Left cardiac atrium (tissue), 4 donors: ENCODE measurements at places on chromosomes 2 and 18.

DNA sequence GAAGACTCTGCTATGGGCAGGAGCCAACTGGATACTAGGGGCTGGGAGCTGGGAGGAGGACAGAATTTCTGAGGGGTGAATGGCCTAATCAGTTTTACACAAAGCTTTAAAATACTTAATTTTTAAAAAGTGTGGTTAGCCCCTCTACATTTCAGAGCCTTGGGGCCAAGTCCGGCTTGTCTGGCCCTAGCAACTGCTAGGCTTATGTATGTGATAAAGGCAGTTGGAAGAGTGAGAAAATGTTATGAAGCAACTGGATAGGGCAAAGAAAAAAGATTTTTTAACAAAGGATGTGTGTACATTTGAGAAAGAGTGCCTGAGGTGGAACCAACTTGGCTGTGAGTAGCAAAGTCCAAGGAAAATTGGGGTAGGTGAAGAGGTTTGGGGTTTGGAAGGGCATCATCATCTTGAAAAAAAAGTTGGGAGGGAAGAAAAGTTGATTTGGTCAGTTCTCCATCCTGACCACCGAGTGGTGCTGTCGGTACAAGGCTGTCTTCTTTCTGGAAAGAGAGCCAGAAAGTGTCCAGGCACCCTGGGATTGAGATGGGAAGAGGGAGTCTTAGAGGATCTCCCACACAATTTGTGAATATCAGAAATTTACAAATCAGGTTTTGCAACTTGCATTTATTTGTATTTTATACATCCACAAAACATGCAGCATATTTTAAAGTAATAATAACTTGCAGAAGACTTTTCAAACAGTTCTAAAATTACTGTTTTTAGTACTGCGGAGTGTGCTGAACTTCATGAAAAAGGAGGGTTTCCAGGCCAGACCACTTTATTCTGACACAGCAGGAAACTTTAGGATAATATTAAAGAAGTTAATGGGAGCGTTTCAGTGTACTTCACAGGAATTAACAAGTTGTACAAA, 10.5 kb upstream of the CDK15 start:
- DNase-seq: peak; percentile 30

DNA sequence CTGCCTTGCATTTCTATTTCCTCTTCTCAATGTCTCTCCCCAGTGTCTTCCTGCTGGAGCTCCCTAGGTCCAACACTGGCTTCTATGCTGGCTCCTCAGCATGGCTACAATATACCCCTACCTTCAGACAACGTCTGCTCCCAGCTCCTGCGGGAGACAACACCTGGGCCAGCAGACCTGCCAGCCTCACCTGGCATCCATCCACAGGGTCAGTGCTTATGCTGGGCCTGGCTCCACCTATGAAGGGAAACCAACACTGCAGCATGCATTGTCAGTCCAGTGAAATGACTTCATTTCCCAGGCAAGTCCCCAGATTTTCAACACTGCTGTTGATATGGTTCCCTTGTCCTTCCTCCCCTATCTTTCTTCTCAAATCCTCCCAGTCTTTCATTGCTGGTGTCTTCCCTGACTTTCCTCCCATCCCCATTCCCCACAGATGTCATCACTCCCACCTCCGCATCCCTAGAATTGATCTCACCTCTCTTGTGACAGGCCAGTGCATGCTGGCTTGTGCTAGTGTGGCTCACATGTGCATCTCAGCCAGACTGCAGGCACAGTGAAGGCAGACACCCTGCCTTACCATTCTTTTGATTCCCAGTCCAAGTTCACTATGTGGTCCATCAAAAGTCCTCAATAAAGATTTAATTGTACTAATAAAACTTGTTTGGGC, 98.0 kb downstream of the MYO5B start:
- DNase-seq: no peak

GRCh38 chr18:80244956-80245730, 2.2 kb downstream of the PARD6G start:
- no peak for DNase-seq

DNA sequence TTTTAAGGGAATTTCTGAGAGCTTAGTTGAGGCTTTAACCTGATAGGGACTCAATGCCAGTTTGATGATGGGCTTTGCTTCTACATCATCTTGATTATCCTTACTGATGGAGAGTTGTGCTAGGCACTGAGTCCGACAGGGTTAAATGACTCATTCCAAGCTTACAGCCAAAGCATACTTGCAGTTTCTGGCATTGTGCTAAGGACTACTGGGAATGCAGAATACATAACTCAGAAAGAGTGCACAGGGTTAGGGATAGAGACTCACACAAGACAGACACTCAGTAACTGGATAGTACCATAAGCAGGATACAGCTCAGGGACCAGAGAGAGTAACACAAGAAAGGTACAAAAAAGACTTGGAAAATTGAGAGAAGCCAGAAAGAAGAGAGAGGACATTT, 94.1 kb upstream of the SLC14A2 start:
- no peak for DNase-seq

- no peak for DNase-seq
Observed at GRCh38 chr2:110903548-110903947, 171.2 kb downstream of the ACOXL start.

- DNase-seq: no peak
Observed at GRCh38 chr18:22830511-22830910, 102.6 kb upstream of the RBBP8 start.
